ENCODE measurements at places on chromosomes 6 and 20.
A peak's percentile ranks its signal among the peaks of the same experiment; 100 is the strongest.

GRCh38 chr20:33125983-33126382 is 42.0 kb upstream of the BPIFA2 start:
- no peak for DNase-seq

DNA sequence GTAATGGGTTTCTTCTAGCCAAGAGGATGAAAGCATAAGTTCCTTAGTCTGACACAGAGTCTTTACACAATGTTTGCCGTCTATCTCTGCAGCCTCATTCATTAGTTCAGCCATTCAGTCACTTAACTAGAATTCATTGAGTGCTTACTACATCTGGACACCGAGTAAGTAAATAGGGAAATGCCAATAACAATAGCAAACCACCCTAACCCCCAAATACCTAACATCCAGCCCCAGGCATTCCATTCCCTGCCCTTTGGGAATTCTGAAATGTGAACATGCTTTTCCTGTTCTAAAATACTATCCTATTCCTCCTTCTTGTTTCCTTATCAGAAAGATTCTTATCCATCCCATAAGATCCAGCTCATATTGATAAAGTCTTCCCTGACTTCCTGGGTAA is 277.6 kb upstream of the RNF217 start:
- DNase-seq = no peak

DNA sequence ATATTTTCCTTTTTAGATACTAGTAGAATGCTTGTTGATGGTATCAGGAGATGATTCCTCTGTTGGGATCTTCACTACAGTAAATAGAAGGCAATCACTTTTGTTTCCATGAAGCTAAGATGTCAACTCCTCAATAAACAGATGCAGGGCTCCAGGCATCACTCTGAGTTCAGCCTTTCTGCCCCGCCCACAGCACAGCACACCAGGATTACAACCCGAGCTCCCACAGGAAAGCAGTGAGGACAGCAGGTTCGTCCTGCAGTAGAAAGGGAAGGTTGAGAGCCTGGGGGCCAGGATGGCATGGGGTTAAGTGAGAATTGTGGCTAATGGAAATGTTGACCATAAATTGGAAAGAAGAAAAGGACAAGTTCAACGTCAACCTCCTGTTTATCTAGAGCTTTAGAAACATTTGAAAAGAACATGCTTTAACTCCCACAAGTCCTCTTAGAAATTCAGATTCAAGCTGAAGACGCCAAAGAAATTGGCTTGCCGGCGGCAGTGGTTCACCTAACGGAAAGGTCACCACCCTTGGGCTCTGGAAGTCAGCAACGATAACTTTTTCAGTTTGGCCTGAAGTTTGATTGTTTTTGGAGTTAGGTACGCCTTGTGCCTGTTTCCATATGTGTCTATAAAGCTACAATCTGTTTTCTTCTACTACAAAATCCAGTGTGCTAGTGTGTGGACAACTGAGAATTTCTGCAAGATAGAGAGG is 144.4 kb upstream of the PDE10A start:
- DNase-seq = no peak

- DNase-seq = no peak
These were observed 85.4 kb downstream of the THBS2 start for GRCh38 chr6:169168302-169168630.

DNA sequence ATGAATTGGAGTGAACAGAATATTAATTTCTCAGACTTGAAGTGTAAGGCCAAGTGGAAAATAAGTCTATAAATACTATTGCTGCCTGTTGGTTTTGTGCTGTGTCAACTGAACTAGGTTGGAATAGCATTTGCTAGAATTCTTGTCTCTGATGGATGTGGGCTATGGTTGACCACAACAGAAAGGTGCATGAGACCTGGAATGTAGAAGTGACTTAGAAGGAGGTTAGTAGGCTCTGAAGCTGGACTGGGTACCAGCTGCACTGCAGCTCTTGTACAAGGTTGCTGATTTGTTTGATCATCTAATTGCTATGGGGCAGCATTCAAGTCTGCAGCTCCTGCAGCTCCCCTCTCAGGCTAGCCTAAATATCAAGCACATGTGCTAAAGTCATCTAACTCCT is 479.0 kb upstream of the NRSN1 start:
- DNase-seq = no peak

DNA sequence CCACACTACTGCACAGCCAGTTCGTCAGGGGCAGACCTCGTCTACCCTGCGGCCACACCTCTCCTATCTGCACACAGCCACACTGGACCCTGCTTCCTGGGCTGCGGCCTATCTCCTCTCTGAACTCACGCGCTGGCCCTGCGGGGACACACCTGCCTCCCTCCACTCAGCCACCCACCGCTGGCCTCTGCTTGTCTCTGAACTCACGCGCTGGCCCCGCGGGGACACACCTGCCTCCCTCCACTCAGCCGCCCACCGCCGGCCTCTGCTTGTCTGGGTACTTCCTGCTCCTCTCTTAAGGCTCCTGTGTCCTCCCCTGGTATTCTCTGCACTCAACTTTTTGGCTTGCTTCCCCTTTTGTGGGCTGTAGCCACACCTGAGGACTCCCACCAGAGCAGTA is 52.3 kb downstream of the HUS1B start:
- no peak for DNase-seq

DNA sequence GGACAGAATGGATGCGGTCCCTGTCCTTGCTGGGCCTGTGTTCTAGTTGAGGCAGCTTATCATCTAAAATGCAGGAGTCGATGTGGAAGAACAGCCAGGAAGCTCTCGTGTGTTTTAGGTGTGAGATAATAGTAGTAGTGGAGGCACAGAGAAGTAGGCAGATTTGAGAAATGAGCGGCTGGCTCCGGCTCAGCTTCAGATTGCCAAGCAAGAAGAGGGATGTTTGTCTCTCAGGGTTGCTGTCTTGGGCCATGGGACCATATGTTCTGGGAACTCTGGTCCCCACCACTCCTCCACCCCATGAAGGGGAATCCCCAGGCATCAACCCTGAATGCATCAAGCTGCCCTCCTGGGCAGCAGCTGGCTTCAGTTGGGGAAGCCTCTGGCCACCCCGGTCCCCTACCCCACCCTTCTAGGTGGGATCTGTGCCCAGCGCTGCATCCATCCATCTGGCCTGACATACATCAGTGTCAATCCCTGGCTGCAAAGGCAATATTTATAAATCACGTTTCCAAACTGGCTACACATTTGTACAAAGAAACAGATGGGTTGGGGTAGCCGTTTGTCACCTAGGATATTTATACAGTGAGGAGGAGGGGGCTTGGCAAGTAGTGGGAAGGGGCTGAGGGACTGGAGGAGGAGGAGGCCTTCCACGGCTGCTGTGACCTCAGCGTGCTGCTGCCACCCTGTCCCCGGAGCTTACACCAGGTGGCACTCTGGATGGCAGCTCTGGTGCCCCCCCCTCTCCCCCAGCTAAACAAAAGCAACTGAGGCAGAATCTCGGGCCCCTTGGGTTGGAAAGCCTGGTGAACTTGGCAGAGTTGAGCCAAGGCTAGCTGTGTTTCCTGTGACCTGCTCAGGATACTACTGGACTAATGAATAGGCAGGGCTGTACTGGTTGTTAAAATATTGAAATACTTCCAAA is 64.4 kb downstream of the CD40 start:
- no peak for DNase-seq

- no peak for DNase-seq
These were observed 13.2 kb upstream of the EPB41L1 start for GRCh38 chr20:36141310-36141709.

GRCh38 chr20:62898970-62899632 is 27.2 kb downstream of the DIDO1 start:
- DNase-seq = no peak

- DNase-seq = no peak
These were observed 182.3 kb upstream of the CDYL start for GRCh38 chr6:4593951-4594350.

DNA sequence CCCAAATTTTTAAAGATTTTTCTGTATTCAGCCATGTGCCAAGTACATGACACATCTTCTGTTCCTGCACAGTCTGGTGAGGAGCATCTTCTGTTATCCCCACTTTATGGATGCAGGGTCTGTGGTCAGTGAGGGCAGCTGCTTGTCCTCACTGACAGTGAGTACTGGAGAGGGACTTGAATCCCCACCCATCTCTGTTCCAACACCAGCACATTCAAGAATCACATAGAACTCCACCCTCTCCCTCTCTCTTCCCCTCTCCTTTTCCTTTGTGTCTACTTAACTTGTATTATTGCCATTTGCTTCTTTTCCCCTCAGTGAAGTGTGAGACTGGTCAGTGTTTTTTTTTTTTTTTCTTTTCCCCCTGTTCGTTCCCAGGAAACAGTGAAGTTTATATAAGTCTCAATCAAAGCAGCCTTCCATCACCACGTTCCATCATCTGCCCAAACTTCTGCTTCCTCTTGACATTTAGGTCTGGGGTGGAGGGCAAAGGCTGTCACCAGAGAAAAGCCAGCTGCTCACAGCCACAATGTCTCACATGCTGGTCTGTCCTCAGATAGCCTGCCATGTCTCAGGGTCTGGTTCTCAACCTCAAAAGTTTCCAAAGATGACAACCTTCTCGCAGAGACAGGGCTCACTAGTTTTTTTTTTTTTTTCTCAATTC is 110.0 kb upstream of the SSTR4 start:
- DNase-seq = no peak

GRCh38 chr6:113530769-113531168 is 326.4 kb upstream of the MARCKS start:
- DNase-seq = peak; percentile 7

DNA sequence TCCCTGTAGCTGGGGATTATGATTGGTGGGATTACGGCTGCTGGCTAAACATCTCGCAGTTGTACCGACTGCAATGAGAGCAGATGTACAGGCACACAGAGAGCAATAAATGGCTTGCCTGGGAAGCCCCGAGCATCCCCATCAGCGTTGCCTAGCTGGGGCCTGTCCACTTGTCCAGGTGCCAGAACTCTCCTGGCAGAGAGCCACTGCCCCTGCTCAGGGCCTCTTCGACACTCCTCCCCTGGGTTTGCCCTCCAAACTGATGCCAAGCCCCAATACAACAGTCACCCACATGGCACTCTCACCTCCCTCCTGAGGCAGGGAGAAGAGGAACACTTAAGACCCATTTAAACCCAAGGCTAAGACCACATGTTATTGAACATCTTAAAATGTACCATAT is 715.1 kb downstream of the PTPRT start:
- no peak for DNase-seq

- DNase-seq = peak; percentile 55
These were observed 199.2 kb downstream of the CD83 start for GRCh38 chr6:14316651-14317386.

DNA sequence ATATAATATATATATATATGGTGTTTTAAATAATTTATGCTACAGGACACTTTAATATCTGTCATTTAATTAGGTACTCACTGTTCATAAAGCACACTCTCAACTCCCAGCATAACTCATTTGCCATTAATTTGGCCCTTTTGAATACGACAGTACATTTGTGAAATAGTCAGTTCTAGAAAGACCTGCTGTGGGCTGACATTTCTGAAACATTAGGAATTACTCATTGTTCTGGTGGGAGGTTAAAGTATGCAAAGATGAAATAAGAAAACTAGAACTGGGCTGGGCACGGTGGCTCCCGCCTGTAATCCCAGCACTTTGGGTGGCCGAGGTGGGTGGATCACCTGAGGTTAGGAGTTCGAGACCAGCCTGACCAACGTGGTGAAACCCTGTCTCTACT is 497.5 kb downstream of the UTRN start:
- DNase-seq = no peak

- DNase-seq = no peak
These were observed 72.1 kb downstream of the TMEM200A start for GRCh38 chr6:130437961-130438360.

DNA sequence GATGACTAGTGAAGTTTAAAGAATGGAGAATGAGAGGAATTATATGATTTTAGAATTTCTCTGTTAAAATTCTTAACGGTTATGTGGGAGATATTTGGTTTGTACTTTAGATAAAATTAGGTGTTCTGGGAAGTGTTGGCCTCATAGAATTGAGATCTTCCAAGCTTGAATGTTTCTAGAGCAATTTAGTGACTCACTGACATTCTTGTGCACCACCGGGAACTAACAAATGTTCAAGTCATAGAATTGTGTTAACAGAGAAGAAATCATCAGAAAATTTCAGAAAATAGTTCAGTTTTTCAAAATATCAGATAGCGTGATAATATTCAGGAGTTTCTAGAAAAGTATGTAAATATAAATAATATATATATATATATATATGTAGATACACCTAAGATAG is 67.9 kb upstream of the BMP5 start:
- DNase-seq = no peak

GRCh38 chr6:138007014-138007472 is 100.2 kb downstream of the PERP start:
- peak; percentile 46 for DNase-seq

GRCh38 chr6:17156112-17156921 is 54.5 kb downstream of the STMND1 start:
- DNase-seq = peak; percentile 83

GRCh38 chr6:166691746-166692145 is 64.7 kb upstream of the RPS6KA2 start:
- no peak for DNase-seq

GRCh38 chr6:12174878-12175277 is 115.3 kb upstream of the EDN1 start:
- DNase-seq = no peak

DNA sequence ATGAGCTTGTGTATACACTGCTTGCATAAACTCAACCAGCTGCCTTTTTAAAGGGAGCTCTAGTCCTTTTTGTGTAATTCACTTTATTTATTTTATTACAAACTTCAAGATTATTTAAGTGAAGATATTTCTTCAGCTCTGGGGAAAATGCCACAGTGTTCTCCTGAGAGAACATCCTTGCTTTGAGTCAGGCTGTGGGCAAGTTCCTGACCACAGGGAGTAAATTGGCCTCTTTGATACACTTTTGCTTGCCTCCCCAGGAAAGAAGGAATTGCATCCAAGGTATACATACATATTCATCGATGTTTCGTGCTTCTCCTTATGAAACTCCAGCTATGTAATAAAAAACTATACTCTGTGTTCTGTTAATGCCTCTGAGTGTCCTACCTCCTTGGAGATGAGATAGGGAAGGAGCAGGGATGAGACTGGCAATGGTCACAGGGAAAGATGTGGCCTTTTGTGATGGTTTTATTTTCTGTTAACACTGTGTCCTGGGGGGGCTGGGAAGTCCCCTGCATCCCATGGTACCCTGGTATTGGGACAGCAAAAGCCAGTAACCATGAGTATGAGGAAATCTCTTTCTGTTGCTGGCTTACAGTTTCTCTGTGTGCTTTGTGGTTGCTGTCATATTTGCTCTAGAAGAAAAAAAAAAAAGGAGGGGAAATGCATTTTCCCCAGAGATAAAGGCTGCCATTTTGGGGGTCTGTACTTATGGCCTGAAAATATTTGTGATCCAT is 15.3 kb downstream of the TNFAIP3 start:
- DNase-seq = no peak

GRCh38 chr6:7529141-7529540 is 12.3 kb upstream of the DSP start:
- DNase-seq = no peak

- DNase-seq = no peak
These were observed 4.1 kb upstream of the TXLNB start for GRCh38 chr6:139295901-139296300.

All from DMS53 (cell line).